ENCODE measurements at places on chromosomes 5 and 9.

- no peak for DNase-seq
These were observed 3.3 kb upstream of the LCN2 start for GRCh38 chr9:128145951-128146351.

- peak; percentile 56 for DNase-seq
These were observed 152.2 kb downstream of the ARHGAP26 start for GRCh38 chr5:142922223-142922952.

DNA sequence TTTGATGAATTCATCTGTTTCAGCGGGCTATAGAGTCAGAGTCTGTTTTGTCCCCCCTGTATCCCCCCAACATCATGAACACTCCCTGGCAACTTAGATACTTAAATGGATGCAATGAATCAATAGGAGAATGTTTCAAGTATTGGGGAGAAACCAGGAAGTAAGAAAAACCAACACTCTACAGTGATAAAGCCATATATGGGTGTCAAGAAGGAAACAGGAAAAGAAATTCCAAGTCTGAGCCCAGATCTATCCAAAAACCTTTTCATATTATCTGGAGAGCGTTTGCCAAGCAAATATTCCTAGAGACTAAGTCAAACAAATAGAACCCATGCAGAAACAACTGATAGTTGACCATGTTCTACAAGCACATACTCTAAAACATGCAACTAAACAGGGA, 2.3 kb upstream of the GNAQ start:
- no peak for DNase-seq

GRCh38 chr5:56440871-56441740, 208.0 kb upstream of the ANKRD55 start:
- peak; percentile 93 for DNase-seq

- DNase-seq = no peak
These were observed 81.8 kb upstream of the ELL2 start for GRCh38 chr5:96043446-96043845.

DNA sequence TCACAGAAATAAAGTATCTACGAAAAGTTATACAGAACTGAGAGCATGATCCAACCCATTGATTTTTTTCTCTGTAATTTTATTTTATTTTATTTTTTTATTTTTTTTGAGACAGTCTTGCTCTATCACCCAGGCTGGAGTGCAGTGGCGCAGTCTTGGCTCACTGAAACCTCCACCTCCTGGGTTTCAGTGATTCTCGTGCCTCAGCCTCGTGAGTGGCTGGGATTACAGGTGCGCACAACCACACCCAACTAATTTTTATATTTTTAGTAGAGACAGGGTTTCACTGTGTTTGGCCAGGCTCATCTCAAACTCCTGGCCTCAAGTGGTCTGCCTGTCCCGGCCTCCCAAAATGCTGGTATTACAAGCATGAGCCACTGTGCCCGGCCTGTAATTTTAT, 107.3 kb downstream of the VPS13A start:
- no peak for DNase-seq

- peak; percentile 48 for DNase-seq
These were observed 1.8 kb downstream of the IL6ST start for GRCh38 chr5:55993013-55993412.

GRCh38 chr5:146624179-146624578, 108.2 kb upstream of the GPR151 start:
- no peak for DNase-seq

DNA sequence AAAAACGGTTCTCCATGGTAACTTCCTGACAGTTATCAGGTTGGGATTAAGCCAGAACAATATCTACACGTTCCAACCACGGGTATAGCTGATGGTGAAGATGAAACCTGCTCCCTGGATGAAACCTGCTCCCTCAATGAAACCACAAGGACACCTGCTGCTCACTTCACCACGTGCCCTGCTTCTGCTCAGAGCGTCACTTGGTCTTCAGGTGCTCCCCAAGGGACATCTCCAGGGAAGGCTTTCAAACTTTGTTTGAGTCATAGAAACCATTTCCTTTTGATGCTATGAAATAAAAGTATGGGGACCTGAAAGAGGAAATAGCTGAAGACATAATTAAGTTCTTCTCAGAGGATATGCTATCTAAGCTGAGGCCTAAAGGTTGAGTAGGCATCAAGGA, 242.4 kb downstream of the MED10 start:
- DNase-seq = no peak

GRCh38 chr5:160237571-160238093, 8.3 kb downstream of the FABP6 start:
- DNase-seq = no peak

DNA sequence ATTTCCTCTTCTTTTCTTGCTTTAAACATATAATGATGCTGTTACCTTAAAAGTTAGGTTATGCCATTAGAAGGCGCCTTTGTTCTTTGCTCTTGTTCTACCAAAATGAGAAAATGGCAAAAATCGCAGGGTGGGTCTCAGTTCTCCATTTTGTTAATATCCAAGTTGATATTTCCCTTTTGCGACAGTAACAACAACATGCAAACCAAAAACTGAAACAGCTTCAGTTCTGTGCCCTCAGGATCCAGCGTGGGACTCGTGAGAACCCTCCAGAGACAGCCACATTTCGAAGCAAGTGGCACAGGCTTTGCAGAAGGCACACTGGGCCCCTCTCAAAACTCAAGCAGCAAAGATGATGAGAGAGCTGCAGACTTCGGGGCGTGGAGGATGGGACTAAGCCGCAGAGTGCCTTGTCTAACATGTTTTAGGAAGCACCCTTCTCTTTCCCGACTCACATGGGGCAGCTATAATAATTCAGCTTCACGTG, 33.0 kb upstream of the LCP2 start:
- no peak for DNase-seq

- DNase-seq = no peak
These were observed 248.7 kb downstream of the TAF11L14 start for GRCh38 chr5:17882760-17883488.

DNA sequence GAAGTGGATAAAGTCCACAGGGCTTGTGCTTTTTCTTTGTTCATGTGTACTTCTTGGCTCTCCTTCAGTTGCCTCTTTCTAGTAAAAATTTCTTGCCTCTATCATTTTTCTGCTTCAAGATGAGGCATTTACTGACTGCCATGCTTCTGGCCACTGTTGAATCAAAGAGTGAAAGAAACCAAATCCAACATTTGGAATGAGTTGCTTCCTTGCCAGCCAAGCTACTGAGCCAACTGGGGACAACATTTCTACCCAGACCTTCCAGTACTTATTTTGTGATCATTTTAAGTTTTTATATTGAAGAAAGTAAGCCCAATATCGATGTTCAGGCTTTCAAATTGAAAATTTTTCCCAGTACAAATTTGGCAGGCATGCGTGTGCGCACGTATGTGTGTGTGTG, 73.2 kb downstream of the SNCAIP start:
- DNase-seq = no peak

- DNase-seq = peak; percentile 74
These were observed 351.1 kb upstream of the TLE4 start for GRCh38 chr9:79220666-79221065.

DNA sequence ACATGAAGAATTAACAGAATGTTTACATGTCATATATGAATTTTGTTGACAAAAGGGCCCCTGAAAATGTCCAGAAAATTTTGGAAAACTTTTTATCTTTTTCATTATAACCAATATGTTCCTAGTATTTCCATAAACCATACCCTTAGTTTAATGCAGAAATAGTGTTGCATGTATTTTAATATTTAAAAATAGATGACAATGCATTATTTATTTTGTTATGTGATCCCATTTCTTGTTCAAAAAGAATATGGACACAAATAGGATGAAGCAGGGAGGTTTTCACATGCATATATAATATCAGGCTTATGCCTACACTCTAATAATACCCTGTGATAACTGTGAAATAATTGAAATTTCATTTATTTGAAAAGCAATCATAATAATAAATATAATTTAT, 500.5 kb downstream of the CDH18 start:
- no peak for DNase-seq

- DNase-seq = no peak
These were observed 55.8 kb upstream of the SHC3 start for GRCh38 chr9:89234205-89235067.

GRCh38 chr9:7935681-7936080, 136.1 kb upstream of the DMAC1 start:
- no peak for DNase-seq

DNA sequence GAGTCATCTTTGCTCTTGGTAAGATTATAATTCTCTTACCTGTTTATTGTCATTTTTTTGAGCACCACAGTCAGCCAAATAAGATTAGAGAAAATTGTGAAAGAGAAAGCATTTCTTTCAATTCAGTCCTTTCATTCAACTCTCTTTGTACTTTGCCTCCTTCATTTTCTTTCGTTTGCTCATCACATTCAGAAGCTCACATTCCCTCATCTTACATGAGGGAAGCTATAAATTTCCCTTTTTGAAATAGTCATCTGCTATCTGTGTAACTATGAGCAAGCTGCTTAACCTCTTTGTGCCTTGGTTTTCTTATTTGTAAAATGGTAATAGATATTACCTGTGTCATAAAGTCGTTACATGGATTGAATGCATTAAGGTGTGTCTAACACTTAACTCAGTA, 41.4 kb downstream of the PAM start:
- peak; percentile 18 for DNase-seq

GRCh38 chr5:135386096-135386495, 12.9 kb downstream of the MACROH2A1 start:
- DNase-seq = peak; percentile 65

- DNase-seq = peak; percentile 97
These were observed 12.8 kb upstream of the RALGDS start for GRCh38 chr9:133133681-133134387.

DNA sequence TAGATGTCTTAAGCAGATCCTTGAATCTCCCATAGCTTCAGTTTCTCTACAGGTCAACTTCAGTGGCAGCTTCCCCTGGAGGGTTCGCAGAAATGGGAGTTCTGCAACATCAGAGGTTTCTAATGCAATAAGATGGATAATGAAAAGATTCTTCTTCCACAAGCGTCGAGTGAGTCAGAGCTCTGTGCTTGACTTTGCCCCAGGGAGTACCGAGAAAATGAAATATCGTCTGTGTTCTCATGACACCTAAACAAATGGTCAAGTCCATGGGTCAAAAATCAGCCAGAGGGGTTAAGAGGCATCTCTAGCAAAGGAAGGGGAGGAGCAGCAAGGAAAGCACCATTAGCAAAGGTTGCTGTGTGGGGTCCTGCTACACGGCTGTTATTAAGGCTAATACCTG, 3.2 kb upstream of the ADRA1B start:
- peak; percentile 75 for DNase-seq

DNA sequence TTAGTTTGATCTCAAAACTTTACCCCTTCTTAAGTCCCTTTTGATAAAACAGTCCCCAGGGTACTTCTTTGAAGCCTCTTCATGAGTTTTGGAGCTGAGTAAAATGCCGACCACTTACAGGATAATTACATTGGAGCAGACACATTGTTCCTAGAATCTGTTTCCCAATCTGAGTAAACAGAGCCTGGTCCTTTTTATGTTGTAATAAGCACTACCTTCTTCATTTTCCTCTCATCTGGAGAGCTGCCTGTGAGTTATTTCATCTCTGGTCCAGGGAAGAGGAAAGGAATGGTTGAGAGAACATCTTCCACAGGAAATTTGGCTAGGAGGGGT, 26.3 kb upstream of the GALNT10 start:
- DNase-seq = no peak

- DNase-seq = no peak
These were observed 69.0 kb downstream of the MTAP start for GRCh38 chr9:21871256-21871975.

GRCh38 chr9:116243708-116244107, 90.1 kb downstream of the PAPPA start:
- DNase-seq = no peak

- peak; percentile 80 for DNase-seq
These were observed 148.1 kb downstream of the PDE4D start for GRCh38 chr5:59745415-59745863.

GRCh38 chr5:59874675-59875074, 18.9 kb downstream of the PDE4D start:
- no peak for DNase-seq

- no peak for DNase-seq
These were observed 136.2 kb downstream of the MPDZ start for GRCh38 chr9:13143281-13143680.

- DNase-seq = no peak
These were observed 91.8 kb upstream of the ZNF366 start for GRCh38 chr5:72599065-72599433.

GRCh38 chr9:97774673-97775072, 77.5 kb upstream of the XPA start:
- DNase-seq = no peak

DNA sequence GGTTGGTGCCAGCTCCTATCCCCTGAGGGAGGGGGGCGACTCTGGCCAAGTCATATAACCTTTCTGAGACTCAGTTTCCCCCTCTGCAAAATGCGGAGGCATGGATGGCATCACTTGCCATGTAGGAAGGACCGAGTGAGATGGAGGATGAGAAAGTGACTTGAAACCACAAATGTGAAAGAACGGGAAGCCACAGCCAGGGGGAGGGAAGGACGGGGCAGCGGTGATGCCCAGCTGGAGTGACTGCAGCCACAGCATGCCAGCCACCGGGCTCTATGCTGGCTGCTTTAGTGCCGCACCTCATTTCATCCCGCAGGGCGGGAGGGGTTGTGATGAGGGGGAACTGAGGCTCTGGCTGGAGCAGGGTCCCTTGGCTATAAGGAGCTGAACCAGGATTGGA, 74.5 kb downstream of the HMCN2 start:
- DNase-seq = no peak

GRCh38 chr5:60349891-60350415, 350.0 kb downstream of the DEPDC1B start:
- no peak for DNase-seq

GRCh38 chr9:76729980-76730737, 34.1 kb upstream of the PCA3 start:
- no peak for DNase-seq

DNA sequence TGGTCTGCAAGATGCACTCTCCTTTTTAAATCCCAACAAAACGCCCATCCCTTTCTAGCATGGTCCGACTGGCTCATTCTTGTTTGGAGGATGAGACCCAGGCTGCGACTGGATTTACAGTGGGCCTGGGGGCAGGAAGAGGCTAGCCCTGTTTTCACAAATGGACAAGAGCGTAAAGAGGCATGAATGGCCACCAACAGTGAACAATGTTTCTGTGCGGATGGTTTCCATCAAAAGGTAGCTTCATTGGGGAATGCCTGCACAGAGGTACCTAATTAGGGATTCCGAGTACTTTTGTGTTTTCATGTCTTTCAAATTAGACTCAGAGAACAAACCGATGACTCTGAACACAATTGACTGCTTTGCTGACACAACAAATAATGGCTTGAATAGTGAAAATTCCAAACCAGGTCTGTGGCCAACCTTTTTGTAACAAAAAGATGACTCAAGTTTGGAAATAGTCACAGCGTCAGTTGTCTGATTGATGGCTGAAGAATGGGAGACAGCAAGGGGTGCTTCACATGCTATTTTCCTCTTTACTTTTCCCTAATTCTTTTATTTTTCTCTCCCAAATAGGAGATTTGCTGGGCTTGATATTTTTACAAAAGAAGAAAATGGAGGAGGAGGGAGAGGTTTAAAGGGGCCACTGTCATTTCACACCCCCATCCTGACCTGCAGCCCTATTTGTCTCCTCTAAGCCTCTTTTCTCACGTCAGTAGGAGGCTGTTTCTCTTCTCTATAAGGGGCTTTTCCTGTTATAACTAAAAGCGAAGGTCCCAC, 208.1 kb upstream of the S1PR3 start:
- peak; percentile 56 for DNase-seq
